Right ventricle myocardium inferior (tissue), 1 donor: ENCODE measurements at places on chromosomes 6 and 20. TPM values are rescaled to one million over a fixed set of nuclear protein-coding genes. Genes with fewer than 3 reads are reported as not detected.

SLC35B3 gene
- 7.2 TPM for total RNA-seq

KIF25 gene
- total RNA-seq = not detected

ARMC2 gene
- total RNA-seq = 9.5 TPM

C6orf58 gene
- total RNA-seq = not detected

CDSN gene
- total RNA-seq = not detected

C20orf144 gene
- not detected for total RNA-seq

RIMS4 gene
- not detected for total RNA-seq

BCAS4 gene
- 1.8 TPM for total RNA-seq

MAP1LC3A gene
- total RNA-seq = 112 TPM

ABRACL gene
- total RNA-seq = 7.9 TPM

SEMG1 gene
- total RNA-seq = not detected

SIM1 gene
- total RNA-seq = not detected

SLC22A16 gene
- total RNA-seq = 0.32 TPM

BPI gene
- not detected for total RNA-seq

TMEM200A gene
- total RNA-seq = not detected

PPP1R14C gene
- total RNA-seq = 129 TPM

SOX4 gene
- 7.8 TPM for total RNA-seq

LPA gene
- total RNA-seq = not detected
